ENCODE measurements at places on chromosomes 2 and 18.

- no peak for DNase-seq
Measured at GRCh38 chr2:80302314-80303005, 2.1 kb downstream of the LRRTM1 start.

- no peak for DNase-seq
Measured at GRCh38 chr18:36461551-36461987, 164.1 kb downstream of the FHOD3 start.

GRCh38 chr18:8843005-8843404 is 137.6 kb downstream of the MTCL1 start:
- DNase-seq = no peak

DNA sequence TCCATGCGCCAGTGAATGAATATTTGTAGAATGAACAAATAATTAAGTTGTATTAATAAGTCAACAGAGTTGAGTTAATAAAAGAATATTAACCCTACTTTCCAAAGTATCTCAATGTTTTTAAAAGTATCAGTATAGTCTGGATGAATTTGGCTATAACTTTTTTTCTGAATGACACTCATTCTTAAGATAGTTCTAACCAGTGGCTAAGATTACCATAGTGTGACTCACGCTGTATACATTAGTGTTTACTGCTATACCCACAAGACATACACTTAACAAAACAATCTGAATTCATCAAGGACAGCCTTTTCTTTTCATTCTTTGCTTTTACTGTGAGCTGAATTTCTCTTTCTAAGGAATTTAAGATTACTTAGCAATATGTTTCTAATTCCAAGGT is 77.0 kb upstream of the PDE1A start:
- DNase-seq = no peak

- DNase-seq = no peak
Measured at GRCh38 chr2:23497536-23497935, 112.6 kb downstream of the KLHL29 start.

DNA sequence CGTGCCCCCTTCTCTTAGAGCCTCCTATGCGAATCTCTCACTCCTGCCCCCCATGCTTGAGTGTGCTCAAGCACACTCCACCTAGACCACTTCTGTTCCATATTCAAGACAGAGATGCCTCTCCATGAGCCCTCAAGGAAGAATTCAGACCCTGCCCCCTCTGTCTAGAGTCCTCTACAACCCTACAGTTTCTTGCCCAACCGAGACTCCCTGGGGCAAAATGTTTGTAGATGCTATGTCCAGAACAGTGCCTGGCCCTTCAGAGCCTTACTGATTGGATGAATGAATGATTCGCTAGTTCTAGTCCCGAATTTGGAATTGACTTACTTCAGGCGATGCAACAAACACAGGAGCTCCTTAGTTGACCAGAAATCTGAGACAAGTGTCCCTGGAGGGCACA is 8.7 kb downstream of the APCDD1 start:
- no peak for DNase-seq

DNA sequence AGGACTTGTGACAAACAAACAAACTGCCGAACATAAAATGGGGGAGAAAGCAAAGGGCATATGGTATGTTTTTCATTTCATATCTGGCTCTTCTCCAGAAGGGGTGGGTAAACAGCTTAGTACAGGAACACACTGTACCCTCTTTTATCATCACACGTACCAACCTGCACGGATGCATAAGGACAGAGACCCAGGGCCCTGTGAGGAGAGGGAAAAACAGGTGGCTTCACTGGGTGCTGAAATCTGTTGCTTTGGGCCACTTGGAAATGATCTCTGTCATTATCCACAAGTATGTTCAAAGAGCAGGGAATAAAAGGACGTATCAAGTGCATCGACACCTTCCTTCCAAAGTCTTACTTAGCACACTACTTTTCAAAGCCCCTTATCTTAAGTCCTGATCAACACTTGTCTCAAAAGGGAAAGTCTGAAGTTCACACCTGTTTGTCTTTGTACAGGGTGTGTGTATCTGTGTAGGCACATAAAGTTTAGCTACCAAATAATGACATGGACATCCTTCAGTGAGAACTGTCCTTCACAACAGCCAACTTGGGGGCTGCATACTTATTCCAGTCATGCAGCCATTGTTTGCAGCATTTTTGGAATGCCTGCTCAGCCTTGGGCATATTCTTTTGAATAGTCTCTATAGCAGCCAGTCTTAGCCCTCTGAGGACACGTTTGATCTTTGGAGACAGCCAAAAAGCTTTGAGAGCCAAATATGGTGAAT is 60.6 kb downstream of the IRS1 start:
- DNase-seq = no peak

- no peak for DNase-seq
Measured at GRCh38 chr2:226136739-226137138, 662.9 kb downstream of the IRS1 start.

DNA sequence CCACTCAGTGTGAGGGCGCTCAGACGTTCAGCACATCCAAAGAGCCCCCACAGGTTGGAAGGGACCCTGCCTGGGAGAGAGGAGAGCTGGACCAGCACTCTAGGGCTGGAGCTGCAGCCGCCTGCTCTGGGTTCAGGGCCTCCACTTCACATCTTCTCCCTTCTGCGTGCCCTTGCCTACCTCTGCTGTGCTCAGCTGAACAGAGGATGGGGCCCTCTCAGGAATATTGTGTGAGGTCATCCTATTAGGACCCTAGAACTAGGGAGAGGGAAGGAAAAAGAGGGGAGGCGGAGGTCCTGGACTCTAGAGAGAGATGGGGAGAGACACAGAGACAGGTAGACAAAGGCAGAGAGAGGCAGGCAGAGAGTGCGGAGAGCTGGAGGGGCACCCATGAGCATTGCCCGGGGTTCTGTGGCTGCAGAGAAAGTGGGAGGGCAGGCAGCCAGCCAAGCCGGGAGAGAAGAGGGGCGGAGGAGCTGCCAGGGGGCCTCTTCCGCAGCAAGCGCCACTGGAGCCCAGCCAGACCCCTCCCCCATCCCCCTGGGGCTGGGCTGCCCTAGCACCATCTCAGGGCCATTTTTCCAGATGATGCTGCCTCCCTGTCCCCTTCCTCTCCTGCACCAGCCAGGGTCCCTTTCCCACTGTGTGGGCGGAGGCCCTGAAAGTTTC is 8.3 kb upstream of the TNS1 start:
- DNase-seq = no peak

DNA sequence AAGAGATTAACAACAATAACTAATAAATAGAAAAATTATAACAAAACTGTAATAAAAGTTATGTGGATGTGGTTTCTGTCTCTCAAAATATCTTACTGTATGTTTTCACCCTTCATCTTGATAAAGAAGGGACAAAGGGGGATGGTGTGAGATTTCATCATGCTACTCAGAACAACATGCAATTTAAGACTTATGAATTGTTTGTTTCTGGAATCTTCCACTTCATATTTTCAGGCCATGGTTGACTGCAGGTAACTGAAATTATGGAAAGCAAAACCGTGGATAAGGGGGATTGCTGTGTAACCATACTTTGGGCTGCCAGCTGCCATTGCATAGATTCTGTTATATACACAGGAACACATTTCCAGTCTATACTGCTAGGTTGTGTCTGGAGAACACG is 45.6 kb downstream of the NEB start:
- no peak for DNase-seq

GRCh38 chr2:71067567-71068217 is 756 bp upstream of the NAGK start:
- DNase-seq = no peak
